ENCODE measurements at places on chromosomes 1 and 21.
A peak's percentile ranks its signal among the peaks of the same experiment; 100 is the strongest.

GRCh38 chr1:245997471-245998258 lies 509.4 kb downstream of the SMYD3 start:
- DNase-seq: no peak

DNA sequence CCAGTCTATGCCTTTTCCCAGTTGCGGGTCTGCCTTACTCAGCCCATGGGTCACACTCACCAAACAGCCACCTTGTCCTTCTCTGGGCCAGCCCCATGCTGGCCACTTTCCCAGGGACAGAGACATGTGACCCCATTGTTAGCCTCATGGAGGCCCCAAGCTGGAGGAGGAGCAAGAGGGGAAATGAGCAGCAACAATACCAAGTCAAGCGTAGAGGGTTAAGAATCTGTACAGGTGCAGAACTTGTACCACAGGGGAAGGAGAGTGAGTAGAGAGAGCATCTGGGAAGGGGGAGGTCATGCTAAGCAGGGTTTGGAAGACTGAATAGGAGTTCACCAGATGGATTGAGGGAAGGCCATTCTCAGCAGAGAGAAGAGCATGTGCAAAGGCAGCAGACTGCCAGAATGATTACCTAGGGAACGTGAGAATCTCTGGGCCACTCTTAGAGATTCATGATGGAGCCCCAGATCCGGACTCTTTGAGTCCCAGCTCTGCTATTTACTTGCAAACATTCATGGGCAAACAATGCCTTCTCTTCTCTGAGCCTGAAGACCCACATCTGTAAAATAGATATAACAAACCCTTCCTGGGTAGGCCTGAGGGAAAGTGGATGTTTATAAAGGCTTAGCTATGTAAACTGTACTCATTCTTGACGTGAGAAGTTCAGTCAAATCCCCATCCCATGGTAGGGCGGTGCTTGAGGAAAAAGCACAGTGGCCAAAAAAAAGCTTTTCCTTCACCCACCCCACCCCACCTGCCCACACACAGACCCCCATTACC lies 2.8 kb upstream of the SLC2A1 start:
- no peak for DNase-seq

- no peak for DNase-seq
Observed at GRCh38 chr21:42425591-42425990, 21.9 kb downstream of the UBASH3A start.

DNA sequence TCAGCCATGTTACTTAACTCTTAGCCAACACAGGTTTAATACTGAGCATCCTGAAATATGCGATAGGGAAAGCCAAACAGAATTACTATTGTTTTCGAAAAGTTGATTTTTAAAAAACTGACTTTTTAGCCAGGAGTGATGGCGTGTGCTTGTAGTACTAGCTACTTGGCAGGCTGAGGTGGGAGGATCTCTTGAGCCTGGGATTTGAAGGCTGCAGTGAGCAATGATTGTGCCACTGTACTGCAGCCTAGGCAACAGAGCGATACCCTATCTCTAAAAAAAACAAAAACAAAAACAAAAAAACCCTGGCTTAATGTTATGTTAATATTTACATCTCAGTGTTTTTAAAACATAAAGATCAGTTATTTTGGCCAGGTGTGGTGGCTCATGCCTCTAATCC lies 16.7 kb downstream of the NMNAT1 start:
- DNase-seq: no peak

GRCh38 chr1:76053021-76053420 lies 21.5 kb upstream of the ST6GALNAC3 start:
- no peak for DNase-seq

GRCh38 chr1:226563666-226564065 lies 15.1 kb downstream of the STUM start:
- no peak for DNase-seq

GRCh38 chr1:29633771-29634170 lies 397.4 kb downstream of the PTPRU start:
- DNase-seq: peak; percentile 5

DNA sequence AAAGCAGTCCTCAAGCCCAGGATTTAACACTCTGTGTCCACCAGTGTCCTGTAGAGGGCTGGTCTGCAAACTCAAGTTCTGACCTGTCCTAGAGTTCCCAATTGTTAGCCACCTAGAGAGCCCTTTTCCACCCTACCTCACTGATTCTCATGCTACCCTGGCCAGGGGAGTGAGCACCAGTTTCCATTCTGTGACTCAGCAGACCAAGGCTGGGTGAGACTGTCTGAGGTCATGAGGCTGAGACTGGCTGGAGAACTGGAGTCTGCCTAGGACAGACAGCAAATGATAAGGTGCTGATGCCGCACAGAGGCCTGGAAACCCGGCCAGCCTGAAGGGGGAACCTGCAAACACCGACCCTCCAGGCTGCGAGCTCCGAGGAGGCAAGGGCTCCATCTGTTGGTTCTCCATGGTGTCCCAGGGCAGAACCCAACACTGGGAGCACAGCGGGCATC lies 13.7 kb downstream of the GLIS1 start:
- peak; percentile 59 for DNase-seq

DNA sequence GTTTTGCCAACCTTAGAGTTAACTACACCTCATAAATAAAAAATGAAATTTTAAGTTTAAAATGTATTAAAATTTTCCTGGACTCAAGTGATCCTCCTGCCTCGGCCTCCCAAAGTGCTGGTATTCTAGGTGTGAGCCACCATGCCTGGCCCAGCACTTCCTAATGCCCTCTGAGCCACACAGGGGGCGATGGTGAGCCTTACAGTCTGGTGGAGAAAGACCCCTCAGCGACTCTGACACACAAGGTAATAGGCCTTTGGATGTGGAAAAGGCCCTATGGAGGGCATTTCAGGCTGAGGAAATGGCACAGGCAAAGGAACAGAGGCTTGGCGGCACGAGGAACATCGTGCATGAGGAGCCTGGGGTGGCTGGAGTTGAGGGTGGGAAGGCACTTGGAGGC lies 6.7 kb downstream of the CITED4 start:
- no peak for DNase-seq

DNA sequence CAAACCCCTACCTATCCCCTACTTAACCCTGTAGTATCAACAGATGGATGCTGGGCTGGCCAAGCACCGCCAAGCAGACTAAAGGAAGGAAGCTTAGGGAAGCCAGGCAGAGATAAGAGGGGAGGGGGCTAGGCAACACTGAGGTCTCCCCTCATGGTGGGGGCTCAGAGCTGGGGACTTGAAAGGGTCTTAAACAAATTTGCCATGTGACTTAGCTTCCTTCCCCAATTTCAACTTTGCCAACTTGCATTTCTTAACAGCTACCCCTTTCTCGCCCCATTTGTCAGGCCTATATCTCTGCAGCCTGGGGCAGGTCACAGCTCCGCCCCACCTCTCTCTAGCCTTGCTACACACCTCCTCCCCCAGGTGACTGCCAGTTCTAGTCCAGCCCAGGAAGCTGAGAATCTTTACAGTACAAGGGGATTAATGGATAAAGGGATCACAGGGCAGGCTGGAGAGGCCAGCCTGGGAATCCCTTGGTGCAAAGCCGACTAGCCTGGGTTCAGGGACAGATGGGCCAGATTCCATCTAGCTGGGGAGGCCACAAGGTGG lies 3.4 kb downstream of the KIF21B start:
- DNase-seq: no peak

GRCh38 chr1:212916481-212917133 lies 33.7 kb upstream of the VASH2 start:
- no peak for DNase-seq

DNA sequence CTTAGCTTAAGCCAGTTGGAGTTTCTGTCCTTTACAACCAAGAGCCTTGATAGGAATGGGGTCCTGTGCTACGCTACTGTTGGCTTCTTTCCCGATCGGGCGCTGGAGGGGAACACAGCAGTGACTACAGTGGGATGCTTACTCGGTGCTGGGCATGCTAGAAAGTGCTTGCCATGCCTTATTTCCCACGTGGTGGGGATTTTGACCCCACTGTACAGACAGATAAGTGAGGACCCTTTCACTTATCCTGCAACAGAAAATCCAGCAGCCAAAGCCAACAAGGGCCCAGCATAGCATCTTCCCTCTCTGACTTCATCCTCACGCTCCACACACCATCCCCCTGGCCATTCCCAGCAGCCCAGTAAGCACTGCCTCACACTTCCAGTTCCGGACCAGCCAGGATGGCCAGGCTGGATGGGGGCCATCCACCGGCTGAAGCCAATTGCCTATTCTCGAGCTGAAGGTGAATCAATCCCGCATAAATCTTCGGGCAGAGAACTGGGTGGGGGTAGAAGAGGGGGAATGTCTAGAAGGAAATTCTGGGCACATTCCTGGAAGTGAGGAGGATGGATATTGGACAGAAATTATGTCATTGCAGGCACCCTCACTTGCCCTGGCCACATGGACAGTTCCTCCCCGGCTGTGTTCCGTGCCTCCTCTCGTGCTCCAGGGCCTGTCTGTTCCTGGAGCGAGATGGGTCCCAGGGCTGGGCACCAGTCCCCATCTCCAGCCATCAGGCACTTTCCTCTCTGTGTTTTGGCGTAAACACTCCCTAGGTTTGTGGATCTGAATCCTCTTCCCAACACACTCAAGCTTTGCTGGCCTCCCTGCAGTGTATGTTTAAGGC lies 2.0 kb upstream of the ABCG1 start:
- peak; percentile 67 for DNase-seq

DNA sequence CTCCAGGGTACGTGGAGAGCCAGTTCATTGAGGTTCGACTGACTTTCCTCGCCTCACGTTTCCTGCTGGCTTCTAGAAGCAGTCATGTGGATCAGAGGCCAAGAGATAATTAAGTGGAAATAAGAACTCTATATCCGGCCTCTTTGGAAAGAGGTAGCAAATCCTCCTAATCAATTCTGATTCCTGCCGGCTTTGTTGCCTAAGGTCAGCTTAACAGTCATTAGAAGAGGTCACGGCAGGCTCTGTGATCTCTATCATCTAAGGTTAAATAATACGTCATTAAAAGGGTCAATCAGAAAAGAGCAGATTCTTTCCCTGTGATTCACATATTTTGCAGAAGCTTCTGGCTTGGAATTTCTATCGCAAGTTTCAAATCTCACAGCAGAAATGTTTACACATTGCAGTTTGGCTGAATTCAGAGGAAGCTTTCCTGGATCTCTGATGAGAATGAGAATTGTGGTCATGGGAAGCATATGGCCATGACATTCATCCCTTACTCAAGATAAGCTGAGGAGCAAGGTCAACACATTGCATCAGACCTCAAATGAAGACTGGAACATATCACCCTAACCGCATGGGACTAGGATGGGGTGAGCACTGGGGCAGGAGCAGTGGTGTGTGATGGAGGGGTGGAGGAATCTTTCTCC lies 189.4 kb downstream of the PBX1 start:
- DNase-seq: no peak

- DNase-seq: no peak
Observed at GRCh38 chr1:239123260-239123659, 263.1 kb upstream of the CHRM3 start.

- DNase-seq: peak; percentile 41
Observed at GRCh38 chr1:38578271-38578951, 281.2 kb downstream of the RRAGC start.

- DNase-seq: no peak
Observed at GRCh38 chr1:107762751-107763390, 202.1 kb downstream of the VAV3 start.

DNA sequence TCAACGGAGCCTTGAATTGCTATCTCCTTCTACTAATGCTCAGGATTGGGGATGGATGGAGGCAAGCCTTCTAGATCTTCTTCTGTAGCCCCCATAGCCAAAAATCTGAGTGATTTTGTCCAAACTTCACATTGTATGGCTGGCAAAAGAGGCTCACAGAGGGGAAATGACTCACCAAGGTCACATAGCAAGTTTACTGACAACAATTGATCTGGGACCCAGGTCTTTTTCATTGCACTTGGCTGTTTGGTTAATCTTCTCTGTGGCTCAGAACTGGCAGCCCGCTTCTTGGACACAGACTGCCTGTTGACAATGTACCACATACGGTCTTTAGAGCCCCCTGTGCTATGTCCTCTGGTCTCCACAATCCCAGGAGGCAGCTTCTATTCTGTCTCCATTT lies 3.0 kb upstream of the LACTBL1 start:
- no peak for DNase-seq

DNA sequence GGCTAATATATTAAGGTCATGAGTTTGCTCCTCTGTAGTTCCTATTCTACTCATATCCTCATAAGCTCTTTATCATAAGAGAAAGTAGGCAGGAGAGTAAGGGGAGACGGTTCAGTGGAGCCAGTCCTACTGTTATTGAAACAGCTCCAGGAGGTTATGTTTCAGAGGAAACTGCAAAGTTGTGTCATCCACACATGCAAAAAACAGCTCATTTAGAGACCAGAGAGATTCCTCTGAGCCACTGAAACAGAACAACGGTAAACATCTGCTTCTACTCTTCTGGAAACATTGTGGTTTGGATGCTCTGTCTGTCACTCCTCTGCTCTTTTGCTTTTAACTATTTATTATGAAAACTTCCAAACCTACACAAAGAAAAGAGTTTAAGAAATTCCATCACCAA lies 66.3 kb upstream of the PPP2R5A start:
- no peak for DNase-seq

GRCh38 chr1:189185097-189185496 lies 1292.6 kb downstream of the BRINP3 start:
- no peak for DNase-seq

- no peak for DNase-seq
Observed at GRCh38 chr1:40310983-40311642, 6.0 kb downstream of the COL9A2 start.

- DNase-seq: no peak
Observed at GRCh38 chr1:198340139-198340538, 183.3 kb downstream of the NEK7 start.

DNA sequence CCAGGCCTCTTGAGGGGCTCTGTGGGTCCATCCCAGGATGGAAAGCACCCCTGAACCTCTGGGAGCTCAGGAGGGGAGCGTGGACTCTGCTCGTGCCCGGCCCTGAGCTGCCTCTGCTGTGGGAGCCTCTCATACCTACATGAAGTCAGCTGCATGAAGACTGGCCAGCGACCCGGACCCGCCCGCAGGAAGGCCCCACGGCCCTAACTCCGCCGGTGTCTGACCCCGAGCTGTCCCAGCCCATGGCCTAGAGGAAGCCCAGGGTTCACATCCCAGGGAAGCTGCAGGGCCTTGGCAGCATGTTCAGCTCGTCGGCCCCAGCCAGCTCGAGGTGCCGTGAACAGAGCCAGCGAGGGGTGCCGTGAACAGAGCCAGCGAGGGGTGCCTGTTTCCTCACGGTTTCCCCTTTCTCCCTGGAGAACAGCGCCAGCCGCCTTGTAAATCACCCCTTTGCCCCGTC lies 178.1 kb upstream of the ARHGEF16 start:
- no peak for DNase-seq

GRCh38 chr1:32180186-32181060 lies 948 bp downstream of the TXLNA start:
- DNase-seq: no peak

GRCh38 chr1:210400043-210400840 lies 71.5 kb downstream of the HHAT start:
- no peak for DNase-seq

DNA sequence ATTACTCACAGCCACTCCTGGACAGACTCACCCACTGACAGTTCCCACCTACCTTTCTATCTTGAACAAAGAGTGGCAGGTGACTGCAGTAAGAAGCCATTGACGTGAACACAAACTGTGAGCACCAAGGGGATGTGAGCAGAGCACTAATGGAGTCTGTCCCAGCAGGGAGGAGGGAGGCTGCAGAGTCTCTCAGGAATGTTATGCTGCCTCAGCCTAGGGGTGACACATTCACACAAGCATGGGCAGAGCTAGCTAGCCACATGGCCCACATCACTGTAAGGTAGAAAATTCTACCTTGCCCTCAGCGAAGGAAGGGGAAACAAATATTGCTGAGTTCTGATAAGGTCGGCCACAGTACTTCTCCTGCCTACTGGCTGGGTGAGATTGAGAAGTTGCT lies 56.8 kb upstream of the PTGFRN start:
- DNase-seq: no peak
